ENCODE measurements at places on chromosomes 11 and 22.

GRCh38 chr11:64790205-64791095 is 12.1 kb upstream of the SF1 start:
- no peak for DNase-seq

- DNase-seq: no peak
Observed at GRCh38 chr11:66218846-66219620, 49.4 kb upstream of the RAB1B start.

- no peak for DNase-seq
Observed at GRCh38 chr22:44338906-44339305, 26.2 kb upstream of the SHISAL1 start.

- peak; percentile 98 for DNase-seq
Observed at GRCh38 chr11:12182676-12183541, 72.5 kb downstream of the MICAL2 start.

- DNase-seq: no peak
Observed at GRCh38 chr11:110311783-110312579, 15.6 kb upstream of the RDX start.

- DNase-seq: no peak
Observed at GRCh38 chr11:115368616-115369015, 135.6 kb downstream of the CADM1 start.

DNA sequence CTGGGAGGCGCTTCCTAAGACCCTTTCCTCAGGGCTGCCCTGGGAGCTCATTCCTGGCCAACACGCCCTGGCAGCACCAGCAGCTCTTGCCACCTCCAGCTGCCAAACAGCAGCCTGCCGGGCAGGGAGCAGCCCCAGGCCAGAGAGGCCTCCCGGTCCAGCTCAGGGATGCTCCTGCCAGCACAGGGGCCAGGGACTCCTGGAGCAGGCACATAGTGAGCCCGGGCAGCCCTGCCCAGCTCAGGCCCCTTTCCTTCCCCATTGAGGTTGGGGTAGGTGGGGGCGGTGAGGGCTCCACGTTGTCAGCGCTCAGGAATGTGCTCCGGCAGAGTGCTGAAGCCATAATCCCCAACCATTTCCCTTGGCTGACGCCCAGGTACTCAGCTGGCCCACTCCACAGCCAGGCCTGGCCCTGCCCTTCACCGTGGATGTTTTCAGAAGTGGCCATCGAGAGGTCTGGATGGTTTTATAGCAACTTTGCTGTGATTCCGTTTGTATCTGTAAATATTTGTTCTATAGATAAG is 7.6 kb downstream of the SLC39A13 start:
- DNase-seq: peak; percentile 96

DNA sequence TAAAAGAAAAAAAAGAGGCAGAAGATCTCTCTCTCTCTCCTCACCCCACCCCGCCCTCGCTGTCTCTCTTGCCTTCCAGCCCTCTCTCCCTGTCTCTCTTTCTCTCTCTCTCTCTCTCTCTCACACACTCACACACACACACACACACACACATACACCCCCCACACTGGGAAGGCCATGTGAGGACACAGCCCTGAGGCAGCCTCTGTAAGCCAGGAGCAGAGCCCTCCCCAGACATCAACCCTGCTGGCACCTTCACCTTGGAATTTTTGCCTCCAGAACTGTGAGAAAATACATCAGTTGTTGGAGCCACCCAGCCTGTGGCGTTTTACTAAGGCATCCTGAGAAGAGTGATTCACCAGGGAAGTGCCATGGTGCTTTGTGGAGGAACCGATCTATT is 14.7 kb downstream of the APOL3 start:
- no peak for DNase-seq

DNA sequence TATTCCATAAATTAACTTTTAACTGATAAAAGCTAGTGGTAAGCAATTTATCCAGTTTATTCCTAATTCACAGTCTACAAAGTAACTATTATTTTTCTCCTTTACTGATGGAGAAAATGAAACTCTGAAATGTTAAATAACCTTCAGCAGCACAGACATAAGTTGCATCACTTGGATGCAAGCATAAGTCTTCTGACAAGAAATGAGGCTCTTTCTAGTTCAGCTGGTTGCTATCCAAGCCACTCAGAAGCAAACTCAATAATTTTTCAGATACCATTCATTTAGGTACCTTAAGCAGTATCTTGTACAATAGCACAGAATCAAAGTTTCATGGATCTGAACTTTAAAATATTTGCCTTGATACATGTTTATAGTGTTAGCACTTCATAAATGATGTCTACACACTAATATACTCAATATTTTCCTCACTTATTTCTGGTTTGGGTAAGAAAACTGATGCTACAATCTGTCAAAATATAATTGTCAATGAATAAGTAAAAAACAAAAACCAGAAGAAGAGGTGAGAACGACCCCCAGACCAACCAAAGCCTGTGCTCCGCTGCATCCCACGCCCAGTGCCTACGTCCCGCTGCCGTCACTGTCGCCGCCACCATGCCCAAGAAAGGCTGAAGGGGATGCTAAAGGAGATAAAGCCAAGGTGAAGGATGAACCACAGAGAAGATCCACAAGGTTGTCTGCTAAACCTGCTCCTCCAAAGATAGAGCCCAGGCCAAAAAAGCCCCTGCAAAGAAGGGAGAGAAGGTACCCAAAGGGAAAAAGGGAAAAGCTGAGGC is 18.1 kb downstream of the FAM168A start:
- DNase-seq: no peak

DNA sequence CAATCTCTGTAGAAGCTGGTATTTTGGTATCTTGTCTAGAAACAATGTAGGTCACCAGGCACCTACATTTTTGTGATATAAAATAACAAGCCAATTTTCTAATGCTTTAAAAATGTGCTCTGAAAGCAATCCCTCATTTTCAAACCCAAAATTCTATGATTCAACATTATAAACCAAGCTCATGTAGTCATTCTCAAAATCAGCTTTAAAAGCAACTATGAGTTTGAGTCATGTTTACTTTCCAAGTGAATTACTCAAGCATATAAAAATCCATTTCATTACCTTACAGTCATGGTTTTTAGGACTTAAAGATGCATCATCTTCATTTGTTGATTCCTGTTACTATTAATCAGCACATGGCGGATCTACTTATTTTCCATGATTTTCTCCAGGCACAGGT is 216.4 kb downstream of the GRM5 start:
- DNase-seq: no peak

- no peak for DNase-seq
Observed at GRCh38 chr11:72921028-72921716, 107.0 kb downstream of the ATG16L2 start.

DNA sequence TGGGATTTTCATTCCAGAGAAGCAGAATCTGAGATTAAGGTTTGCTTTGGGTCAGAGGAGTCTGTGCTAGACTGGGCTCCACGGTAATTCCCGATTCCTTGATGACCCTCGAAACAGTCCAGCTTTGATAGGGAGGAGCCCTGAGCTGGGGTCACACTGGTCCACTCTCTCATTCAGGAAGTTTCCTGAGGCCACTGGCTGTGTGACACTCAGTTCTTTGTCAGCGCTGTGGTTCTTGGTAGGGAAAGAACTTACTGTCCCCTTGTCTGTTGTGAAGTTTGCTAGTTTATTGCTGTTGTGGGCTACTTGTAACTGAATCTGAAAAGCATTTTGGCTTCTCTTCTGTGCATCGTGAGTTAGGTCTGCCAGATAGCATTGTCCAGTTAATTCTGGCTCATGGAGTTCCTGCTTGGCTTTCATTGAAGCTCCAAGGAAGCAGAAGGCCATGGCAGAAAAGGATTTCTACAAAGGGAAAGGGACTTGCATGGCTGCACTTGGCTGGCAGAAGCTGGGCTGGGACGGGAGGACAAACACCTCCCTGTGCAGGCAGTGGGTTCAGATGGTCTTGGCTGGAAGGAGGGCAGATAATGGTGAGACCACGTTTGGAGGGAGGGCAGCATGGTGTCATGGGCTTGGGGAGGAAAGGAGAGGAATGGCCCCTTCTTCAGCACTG is 23.3 kb downstream of the BCR start:
- DNase-seq: no peak

GRCh38 chr11:15727520-15727914 is 612.8 kb downstream of the INSC start:
- no peak for DNase-seq

DNA sequence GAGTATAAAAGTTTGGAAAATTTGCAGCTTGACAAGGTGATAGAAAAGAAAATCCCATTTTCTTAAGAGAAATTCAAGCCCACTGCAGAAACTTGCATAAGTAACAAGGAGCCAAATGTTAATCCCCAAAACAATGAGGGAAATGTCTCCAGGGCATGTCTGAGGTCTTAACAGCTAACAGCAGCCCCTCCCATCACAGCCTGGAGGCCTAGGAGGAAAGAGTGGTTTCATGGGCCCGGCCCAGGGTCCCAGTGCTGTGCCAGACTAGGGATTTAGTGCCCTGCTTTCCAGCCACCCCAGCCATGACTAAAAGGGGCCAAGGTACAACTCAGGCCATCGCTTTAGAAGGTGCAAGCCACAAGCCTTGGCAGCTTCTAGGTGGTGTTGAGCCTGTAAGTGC is 123.7 kb upstream of the TRPC6 start:
- DNase-seq: peak; percentile 2

DNA sequence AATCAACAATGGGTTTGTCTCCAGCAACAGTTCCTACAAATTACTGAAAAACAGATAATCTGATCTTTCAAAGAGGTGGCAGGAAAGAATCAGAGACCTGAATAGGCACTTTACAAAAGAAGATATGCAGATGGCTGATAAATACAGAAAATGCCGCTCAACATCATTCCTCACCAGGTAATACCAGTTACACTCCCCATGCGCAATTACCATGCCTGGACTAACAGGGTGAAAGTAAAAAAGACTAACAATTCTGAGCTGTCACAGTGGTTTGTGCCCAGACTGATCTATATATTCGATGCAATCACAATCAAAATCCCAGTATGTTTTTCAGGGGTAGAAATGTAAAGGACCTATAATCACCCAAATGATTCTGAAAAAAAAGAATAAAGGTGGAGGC is 10.0 kb downstream of the SNX32 start:
- DNase-seq: no peak

DNA sequence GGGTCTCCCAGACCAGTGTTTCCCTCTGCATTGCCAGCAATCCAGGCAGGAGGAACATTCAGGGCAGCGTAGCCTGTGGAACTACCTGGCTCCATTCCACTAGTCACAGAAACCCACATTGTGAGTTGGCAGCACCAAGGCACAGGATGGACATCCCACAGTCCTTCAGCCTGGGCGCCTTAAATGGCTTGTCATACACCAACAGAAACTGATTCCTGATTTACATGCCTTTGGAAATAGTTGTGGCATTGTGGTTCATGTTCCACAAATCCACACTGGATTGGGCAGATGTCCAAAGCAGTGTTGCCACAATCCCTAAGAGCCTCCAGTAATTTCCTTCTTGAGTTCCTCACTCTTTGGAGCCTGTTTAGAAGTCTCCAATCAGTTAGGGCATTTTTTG is 225.6 kb downstream of the BLID start:
- DNase-seq: peak; percentile 99

- DNase-seq: no peak
Observed at GRCh38 chr11:123330071-123330470, 100.0 kb upstream of the GRAMD1B start.

GRCh38 chr22:29377979-29378378 is 10.4 kb downstream of the AP1B1 start:
- DNase-seq: no peak

- DNase-seq: no peak
Observed at GRCh38 chr11:86265194-86265593, 20.6 kb downstream of the EED start.

GRCh38 chr11:46475926-46476545 is 84.5 kb upstream of the CHRM4 start:
- no peak for DNase-seq

GRCh38 chr11:30333405-30333804 is 10.5 kb downstream of the ARL14EP start:
- DNase-seq: no peak

- DNase-seq: no peak
Observed at GRCh38 chr11:131896978-131897615, 526.7 kb downstream of the NTM start.

DNA sequence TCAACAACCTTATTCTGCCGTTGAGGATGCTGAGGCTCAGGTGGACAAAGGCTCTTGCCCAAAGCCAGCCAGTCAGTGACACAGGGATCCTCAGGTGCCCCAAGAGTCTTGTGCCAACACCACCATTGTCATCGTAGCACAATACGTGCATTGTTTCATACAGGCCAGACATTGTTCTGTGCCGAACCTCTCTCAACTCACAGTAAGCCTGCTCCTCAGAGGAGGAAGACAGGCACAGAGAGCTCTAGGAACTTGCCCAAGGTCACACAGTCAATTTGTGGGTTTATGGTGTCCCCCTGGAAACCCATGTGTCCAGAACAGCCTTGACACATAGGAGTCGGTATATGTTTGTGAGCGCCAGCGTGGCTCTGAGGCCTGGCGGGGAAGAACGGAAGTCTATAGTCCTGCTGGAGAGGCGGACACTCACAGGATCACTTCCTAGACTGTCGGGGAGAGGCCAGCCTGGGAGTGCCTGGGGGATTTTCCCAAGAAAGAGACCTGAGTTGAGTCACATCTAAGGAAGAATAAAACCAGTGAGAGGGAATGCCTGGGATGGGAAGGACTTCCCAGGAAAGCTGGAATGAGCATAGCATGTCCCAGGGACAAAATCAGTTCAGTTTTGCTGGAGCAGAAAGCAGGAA is 20.2 kb downstream of the LIF start:
- DNase-seq: no peak
